ENCODE measurements at places on chromosomes 12 and 14. TPM values are rescaled to one million over a fixed set of nuclear protein-coding genes. Genes with fewer than 3 reads are reported as not detected.
A peak's percentile ranks its signal among the peaks of the same experiment; 100 is the strongest.

GRCh38 chr14:93105362-93105761 is 10.4 kb downstream of the ITPK1 start:
- DNase-seq: peak; percentile 91

- no peak for DNase-seq
These were observed 111.7 kb downstream of the PPP2R5E start for GRCh38 chr14:63431466-63431865.

GRCh38 chr14:104297313-104297704 is 158.9 kb downstream of the KIF26A start:
- DNase-seq: no peak

The A2M gene
- 588 TPM for total RNA-seq

DNA sequence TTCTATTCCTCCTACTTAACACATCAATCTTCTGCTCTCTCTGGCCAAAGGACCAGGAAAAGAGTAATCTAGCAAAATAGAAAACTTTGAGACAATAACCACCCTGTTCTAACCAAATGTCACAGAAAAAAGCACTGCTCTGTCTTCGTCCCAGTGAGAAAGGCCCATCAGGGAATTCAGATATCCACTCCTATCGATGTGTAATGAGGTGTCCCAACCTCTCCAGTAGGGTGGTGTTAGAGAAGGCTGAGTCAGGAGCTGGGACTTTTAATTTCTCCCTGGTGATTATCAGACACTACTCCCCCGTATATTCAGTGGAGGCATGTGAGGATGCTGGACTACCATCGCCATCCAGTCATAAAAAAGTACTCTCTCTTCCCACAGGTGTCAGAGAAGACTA is 130.3 kb downstream of the TMTC3 start:
- no peak for DNase-seq

GRCh38 chr12:23493672-23494071 is 455.8 kb downstream of the SOX5 start:
- no peak for DNase-seq

DNA sequence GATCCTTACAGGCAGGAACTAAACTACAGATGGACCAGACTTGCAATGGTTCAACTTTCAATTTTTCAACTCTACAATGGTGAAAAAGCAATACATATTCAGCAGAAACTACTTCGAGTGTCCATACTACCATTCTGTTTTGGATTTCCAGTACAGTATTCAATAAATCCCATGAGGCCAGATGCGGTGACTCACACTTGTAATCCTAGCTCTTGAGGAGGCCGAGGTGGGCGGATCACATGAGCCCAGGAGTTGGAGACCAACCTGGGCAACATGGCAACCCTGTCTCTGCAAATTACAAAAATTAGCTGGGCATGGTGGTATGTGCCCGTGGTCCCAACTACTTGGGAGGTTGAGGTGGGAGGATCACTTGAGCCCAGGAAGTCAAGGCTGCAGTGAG is 336.1 kb downstream of the MED13L start:
- DNase-seq: no peak

The TEX52 gene
- not detected for total RNA-seq

The TSHR gene
- total RNA-seq: not detected

The POP5 gene
- 36.5 TPM for total RNA-seq

GRCh38 chr12:51082561-51083125 is 753 bp downstream of the CSRNP2 start:
- DNase-seq: no peak

The KRT72 gene
- not detected for total RNA-seq

The PYGL gene
- 11.1 TPM for total RNA-seq

GRCh38 chr12:4273652-4274395 is at the start of gene CCND2:
Gene CCND2 (plus strand): TSS chr12:4273762. CDS start chr12:4274041, 279 bp downstream.
- peak; percentile 97 for DNase-seq
